Heart right ventricle (tissue), 16 donors: ENCODE measurements at places on chromosomes 3 and 15.
A peak's percentile ranks its signal among the peaks of the same experiment; 100 is the strongest.

DNA sequence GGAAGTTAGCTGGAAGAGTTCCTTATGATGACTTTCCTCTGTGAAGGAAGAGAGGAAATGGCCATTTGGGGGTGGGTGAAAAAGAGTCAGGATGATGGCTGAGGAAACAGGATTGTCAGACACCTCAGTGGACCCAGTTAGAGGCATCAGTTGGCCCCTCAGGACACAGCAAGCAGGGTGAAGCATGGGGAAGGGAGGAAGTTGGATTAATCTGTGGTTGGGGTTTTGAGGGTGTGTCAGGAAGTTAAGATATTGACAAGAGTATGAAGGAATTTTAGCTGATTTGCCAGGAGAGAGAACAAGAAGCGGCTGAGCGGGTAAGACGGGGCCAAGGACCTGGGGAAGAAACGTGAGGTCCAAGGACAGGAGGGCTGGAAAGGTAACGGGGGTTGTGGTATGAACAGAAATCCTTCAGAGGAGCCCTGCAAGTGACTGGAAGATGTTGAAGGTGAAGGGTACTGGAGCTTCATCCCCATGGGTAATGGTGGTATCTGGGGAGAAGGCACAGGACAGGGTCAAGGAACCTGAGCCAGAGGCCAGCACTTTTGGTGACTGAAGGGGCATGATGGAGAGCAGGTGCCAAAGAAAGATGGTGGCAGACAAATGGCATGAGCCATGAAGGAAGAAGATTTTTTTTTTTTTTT is 2.7 kb downstream of the UQCC5 start:
- DNase-seq: no peak

DNA sequence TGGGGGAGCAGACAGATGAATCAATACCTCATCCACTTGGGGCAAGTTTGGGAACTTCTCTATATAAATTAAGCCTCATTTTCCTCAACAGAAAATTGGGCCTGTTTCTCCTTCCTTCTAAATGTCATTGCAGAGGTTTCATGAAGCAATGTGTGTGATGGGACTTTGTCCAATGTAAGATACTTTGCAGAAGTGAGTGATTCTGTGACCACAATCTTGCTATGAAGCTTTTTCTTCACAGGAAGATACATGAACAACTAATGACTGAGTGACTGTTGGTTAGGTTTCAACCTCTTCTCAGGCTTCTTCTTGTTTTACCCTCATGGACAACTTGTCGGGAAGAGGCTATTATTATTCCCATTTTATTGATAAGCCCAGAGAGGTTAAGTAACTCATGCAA is 11.0 kb downstream of the TMEM45A start:
- no peak for DNase-seq

DNA sequence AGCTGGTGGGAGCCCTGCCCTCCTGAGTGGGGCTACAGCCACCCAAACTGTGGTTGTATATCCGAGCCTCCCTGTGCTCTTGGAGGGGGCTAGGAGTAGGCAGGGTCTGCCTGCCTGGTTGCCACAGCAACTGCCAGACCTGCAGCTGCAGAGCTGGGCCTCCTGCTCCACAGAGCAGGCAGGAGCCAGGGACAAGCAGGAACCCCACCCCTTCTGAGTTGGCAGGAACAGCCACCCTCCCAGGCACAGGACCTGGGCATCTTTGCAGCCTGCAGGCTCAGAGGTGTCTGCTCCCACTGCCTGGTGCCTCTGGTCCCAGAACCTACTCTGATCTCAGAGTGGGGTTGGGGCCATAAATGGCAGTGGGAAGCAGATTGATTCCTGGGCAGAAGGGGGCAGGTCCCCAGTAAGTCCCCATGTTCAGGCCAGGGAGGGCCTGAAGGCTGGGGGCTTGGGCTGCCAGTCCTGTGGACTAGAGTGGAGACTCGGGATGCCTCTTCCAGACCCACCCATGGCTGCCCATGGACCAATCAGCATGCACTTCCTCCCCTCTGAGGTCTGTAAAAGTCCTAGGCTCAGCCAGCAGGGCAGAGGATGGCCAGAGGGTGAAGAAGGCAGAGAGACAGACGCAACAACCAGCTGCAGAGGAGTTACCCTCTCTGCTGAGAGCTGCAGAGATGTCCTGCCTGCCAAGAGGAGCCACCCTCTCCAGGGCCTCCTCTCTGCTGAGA is 10.3 kb upstream of the LRRC31 start:
- DNase-seq: no peak

- no peak for DNase-seq
These were observed 39.3 kb downstream of the NFKBIZ start for GRCh38 chr3:101888653-101889052.

DNA sequence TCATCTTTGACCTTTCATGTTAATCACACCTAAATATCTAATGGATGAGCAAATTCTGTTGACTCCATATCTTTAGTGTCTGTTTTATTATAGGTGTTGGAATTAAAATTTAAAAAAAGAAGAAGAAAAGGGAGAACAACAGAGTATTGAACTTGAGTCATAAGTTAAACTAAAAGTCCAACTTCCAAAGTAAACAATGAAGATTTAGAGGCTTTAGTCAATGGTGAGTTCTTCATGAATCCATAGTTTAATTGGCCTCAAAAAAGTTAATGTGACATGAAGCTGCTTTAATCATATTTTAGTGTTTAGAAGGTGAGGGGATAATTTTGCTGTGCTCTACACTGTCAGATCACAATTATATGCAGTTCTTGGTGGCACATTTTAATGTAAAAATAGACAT is 288.2 kb upstream of the RORA start:
- DNase-seq: no peak

- DNase-seq: peak; percentile 66
These were observed 75.8 kb upstream of the FAM98B start for GRCh38 chr15:38378161-38378560.

DNA sequence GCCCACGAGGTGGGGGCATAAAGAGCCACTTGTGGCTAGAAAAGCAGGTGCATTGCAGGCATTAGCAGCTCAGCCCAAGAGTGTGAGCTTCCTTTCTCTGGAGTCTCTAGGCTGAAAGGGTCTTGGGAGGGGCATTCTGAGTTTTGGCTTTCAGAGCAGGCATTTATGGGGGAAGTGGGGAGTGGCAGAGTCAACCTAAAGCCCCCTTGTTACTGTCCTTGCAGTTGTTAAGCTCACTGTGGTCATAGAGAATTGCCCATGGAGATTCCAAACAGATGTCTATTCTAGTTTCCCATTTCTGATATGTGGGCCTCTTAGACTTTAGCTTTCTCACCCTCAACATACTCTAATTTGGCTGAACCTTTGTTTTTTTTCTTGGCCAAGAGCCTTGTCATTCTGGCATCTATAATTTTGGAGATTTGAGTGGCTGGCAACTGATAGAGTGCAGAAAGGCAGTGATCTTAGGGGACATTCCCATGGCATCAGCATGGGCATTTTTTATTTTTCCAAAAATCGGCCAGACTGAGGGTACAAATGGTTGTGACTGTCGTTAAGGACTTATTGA is 217.9 kb downstream of the THSD4 start:
- DNase-seq: no peak

DNA sequence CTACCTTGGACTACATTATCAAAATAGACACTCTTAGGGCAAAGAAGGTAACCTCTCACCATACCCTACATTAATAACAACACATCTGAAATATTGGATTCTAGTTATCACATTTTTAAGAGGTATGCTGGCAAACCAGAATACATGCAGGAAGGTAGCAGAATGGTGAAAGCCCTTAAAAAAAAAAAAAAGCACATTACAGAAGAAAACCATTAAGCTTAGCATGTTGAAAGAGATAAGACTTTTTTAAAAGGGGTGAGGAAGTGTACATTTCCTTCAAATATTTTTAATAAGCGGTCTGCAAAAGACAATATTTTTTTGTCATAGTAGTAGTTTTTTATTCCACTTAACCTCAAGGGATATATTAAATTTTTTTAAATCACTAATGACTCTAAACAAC is 46.5 kb upstream of the WDR5B start:
- no peak for DNase-seq

- no peak for DNase-seq
These were observed 160.7 kb upstream of the MCTP2 start for GRCh38 chr15:94070356-94071295.

- no peak for DNase-seq
These were observed 55.9 kb upstream of the OXTR start for GRCh38 chr3:8825153-8825825.

GRCh38 chr3:180018543-180018942 is 18.2 kb downstream of the PEX5L start:
- DNase-seq: no peak

- peak; percentile 85 for DNase-seq
These were observed 30.6 kb upstream of the SLC6A6 start for GRCh38 chr3:14371573-14372474.

DNA sequence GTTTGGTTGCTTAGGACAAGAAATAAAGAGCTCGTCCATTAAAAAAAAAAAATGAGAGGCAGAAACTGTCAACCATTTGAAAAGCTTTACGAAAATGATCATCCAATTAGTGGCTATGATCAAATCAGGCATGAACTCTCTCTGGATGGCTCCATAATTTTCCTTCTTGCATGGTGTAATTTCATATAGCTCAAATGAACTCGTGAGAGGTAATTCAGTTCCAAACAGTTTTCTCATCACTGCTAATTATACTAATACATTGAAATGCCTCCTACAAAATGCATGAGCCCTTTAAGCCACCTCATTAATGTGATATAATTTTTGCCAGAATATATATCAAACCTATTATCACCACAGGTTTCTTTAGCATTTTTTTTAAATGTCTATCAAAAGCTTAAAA is 239.5 kb upstream of the MEIS2 start:
- DNase-seq: no peak

GRCh38 chr15:98689431-98689861 is 41.1 kb downstream of the IGF1R start:
- DNase-seq: no peak

GRCh38 chr3:80351201-80351600 is 583.4 kb upstream of the ROBO1 start:
- DNase-seq: no peak

- no peak for DNase-seq
These were observed 96.8 kb downstream of the CHDH start for GRCh38 chr3:53749448-53749847.

- DNase-seq: no peak
These were observed 227.4 kb downstream of the UACA start for GRCh38 chr15:70535955-70536338.
